Dermis microvascular lymphatic vessel endothelial cell (primary cell): ENCODE measurements at places on chromosomes 1 and 21. TPM values are rescaled to one million over a fixed set of nuclear protein-coding genes. Genes with fewer than 3 reads are reported as not detected.

DNA sequence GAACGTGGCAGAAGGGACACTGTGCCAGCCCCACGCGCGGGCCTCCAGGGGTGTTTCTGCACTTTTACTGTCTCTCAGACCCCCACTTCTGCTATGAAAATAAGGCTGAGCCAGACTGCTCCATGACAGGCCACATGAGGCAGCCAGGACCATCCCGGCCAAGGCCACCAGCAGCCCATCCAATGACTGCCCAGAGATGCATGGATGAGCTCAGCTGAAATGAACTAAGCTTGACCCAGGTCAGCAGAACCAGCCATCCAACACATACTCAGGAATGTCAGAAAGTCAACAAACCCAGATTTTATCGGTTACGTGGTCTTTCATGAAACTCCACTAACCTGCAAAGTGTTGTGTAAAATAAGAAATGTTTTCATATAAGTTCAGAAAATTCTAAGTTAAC lies 51.2 kb downstream of the CCDC185 start:
- no peak for DNase-seq

DNA sequence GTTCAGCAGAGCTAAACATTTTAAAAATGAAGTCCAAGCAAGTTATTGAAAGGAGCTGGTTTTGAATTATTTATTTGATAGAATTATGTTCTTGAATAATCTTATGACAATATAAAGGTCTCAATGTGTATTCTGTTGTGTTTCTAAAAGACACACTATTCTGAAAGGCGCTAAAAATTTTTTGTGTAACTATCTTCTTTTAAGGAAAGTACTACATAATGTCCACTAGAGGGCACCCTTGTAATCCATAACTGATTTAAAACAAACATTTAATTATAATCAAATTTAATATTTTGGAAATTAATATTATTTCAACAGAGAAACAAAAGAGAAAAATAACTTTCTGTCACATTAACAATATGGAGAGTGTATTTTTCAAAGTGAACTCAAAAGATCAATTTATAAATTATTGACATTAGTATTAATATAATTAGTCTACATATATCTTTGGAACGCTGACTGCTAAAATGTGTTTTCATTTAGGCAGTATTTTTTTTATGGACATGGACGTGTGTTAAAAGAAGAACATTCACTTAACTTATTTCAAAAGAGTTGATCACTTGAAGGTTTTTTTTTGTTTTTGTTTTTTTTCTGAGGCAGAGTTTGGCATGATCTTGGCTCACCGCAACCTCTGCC lies 248.4 kb downstream of the DENND1B start:
- DNase-seq = peak; percentile 42

DNA sequence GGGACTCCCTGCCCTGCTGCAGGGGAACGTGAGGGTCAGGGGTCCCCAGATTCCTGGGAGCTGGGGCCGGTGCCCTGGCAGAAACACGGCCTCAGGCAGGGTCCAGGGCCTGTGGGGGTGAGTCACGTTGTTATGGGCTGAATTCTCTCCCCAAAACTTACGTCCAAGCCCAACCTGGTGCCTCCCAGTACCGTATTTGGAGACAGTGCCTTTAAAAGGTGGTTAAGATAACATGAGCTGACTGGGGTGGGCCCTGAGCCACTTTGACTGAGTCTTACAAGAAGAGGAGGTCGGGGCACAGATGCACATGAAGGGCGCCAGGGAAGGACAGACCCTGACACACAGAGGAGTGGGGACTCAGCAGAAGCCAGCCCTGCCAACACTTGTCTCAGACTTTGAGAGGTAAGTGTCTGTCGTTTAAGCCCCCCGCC lies 99.9 kb downstream of the WDR4 start:
- no peak for DNase-seq

GRCh38 chr1:180248176-180248575 lies 18.1 kb downstream of the LHX4 start:
- DNase-seq = no peak

GRCh38 chr1:106189780-106190179 lies 866.7 kb upstream of the PRMT6 start:
- no peak for DNase-seq

DNA sequence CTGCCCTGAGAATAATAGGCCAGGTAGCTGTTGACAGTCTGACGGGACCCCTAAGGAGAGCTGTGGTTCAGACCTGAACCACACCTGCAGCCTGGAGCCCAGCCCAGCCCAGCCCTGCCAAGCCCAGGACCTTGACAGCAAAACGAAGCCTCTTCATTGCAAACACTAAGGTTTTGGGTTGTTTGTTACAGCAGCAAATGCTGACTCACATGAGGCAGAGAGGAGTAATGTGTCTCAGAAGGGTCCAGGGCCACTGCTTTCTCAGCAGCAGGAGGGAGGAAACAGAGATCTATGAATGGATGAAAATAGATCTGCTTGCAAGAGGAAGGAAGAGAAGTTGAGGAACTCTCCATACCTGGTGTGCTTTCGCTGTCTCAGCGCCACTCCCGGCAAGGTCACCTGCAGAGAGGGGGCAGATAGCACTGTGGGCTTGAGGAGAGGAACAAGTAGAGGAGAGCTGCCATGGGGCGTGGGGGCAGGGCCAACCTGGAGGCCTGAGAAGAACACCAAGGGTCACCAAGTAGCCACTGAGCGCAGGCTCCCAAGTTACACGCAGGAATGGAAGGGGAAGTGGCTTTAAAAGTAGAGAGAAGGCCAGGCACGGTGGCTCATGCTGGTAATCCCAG lies 127.2 kb downstream of the ZNF281 start:
- DNase-seq = no peak

GRCh38 chr1:20151906-20152598 lies 12.9 kb downstream of the PLA2G2F start:
- DNase-seq = peak; percentile 52

DNA sequence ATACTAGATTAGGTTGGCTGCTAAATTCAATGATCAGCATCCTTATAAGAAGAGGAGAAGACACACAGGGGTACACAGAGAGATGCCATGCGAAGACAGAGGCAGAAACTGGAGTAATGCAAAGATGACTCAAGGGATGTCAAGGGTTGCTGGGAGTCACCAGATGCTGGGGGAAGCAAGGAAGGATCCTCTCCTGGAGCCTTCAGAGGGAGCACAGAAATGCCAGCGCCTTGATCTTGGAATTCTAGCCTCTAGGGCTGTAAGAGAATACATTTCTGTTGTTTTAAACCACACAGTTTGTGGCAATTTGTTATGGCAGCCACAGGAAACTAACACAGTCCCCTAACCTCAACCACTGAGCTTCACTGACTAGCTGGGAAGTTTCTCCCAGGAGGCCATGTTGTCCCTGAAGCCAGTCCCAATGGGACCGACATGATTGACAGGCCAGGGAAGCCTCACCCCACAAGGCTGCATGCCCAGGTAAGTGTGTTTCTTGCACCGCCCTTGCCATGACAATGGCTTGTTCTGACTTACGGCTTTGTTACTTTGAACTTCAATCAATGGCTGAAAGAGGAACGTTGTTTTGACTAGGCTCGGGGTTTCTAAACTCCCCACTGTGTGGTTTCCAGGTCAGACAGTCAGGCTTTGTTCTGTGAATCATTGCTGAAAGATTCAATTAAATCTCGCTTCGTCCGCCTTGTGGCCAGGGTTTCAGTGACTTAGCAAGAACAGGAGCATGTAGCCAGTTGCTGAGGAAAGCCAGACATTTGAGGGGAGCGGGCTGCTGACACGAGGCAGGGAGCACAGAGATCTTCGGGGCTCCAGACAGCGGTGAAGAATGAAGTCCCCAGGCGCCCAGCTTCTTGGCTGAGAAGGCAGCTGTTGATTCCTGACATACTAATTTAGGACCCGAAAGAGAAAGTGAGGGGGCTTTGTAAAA lies 62.3 kb downstream of the RUNX1 start:
- DNase-seq = peak; percentile 10

GRCh38 chr1:15197591-15198447 lies 44.3 kb downstream of the TMEM51 start:
- no peak for DNase-seq

DNA sequence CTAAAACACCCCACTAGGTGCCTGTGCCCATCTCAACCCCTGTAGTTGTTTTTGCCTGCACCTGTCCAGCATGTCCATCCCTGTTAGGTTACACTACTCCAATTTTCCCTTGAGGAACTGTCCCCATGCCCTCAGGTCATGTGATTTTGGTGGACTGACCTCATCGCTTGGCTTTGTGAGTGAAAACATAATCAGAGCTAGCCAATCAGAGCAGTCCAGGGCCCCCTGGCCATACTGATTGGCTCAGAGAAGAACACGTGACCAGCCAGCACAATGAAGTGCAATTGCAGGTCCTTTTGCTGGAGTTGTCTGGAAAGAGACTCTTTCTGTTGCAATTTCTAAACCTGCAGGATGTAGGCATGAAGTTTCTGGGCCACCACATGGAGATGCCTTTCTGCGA lies 303.3 kb upstream of the PROX1 start:
- DNase-seq = no peak

- no peak for DNase-seq
Observed at GRCh38 chr1:183810121-183810520, 5.2 kb downstream of the RGL1 start.

NES gene
- 38.3 and 55.1 TPM in 2 replicates for total RNA-seq

DNA sequence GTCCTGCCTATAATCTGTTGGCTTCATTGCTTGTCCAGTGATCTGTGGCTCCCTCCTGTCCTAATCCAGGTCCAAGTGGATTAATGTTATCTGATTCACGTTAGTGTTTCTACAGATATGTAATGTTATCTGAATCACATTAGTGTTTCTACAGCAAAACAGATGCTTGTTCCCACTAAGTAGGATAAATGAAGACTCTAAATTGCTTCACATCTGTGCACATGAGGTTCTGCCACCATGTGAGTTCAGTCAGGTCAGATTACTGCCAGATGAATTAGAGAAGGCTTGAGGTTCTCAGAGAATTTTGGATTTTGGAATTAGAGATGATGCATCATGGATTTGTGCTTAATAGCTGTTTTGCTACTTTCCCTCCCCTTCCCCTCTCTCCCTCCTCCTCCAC lies 13.2 kb downstream of the DISC1 start:
- no peak for DNase-seq

GRCh38 chr1:11946647-11947046 lies 12.1 kb downstream of the PLOD1 start:
- no peak for DNase-seq
